ENCODE measurements at places on chromosomes 5 and 9. TPM values are rescaled to one million over a fixed set of nuclear protein-coding genes. Genes with fewer than 3 reads are reported as not detected.

CATSPER3 gene
- not detected for total RNA-seq

SLC4A9 gene
- total RNA-seq = 0.25 TPM

PAPPA gene
- 4.4 TPM for total RNA-seq

ZNF454 gene
- total RNA-seq = 3.4 TPM

MYOT gene
- 5.4 TPM for total RNA-seq

LHFPL2 gene
- total RNA-seq = 24.8 TPM

NFIB gene
- 73.4 TPM for total RNA-seq

Measured in vagina (tissue), 2 donors.